ENCODE measurements at places on chromosomes 7 and 10.

GRCh38 chr10:51270936-51271530, 196.7 kb downstream of the PRKG1 start:
- DNase-seq: no peak

GRCh38 chr10:47435081-47435480, 48.8 kb downstream of the ANXA8 start:
- no peak for DNase-seq

DNA sequence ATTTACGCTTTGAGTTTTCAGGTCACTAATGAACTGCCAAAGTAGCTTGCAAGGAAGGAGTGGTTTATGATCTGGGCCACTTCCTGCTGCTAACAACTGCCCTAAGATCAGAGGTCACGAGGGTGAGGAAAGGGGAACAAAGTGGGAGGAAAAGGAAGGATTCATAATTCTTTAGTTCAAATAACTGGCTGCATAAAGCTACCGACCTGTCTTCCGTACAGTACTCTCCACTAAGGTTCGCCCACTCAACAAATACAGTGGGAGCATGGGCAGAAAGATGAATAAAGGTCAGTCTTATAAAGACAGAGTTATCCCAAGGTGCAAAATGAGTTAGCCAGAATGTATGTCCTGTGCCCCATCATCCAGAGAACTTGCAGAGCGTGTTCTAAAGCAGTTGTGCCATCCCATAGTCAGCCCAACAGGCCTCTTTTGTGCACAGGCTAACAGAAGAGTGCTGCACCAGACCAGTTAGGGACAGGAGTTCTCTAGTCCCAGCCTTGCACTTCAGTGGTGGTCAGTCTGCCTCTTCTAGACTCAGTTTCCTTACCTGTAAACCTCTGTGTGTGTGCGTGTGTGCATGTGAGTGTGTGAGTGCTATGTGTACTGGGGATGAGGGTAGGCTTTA, 65.9 kb downstream of the CREB3L2 start:
- DNase-seq: no peak

- no peak for DNase-seq
Measured at GRCh38 chr10:128957221-128957620, 509.8 kb upstream of the MGMT start.

DNA sequence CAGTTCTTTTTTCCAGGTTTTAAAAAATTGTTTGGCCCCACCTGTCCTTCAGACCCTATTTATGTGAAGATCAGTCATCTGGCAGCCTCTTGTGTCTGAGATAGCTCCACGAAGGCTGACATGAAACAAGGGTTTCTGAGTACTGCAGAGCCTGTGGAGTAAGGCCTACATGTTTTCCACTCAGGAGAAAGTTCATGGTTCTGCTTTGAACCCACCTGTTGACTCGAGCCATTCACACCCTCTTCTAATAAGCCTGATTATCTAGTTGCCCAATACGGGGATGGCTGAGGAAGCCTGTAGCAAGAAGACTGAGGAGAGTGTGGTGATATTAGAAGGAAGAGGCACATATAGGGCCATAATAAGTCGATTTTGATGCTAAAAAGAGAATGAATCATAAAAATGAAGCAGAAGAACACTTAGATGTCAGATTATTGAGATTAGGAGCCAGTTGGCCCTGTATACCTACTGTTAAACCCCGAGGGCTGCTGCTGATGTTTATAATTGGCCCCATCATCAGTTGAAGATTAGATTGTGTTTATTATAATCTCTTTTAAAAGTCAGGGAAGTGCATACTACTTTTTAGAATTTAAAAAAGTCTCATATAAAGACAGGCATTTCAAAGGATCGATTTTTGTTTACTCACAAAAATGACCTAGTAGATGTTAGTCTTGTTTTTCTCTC, 109.4 kb downstream of the CDK14 start:
- DNase-seq: no peak

DNA sequence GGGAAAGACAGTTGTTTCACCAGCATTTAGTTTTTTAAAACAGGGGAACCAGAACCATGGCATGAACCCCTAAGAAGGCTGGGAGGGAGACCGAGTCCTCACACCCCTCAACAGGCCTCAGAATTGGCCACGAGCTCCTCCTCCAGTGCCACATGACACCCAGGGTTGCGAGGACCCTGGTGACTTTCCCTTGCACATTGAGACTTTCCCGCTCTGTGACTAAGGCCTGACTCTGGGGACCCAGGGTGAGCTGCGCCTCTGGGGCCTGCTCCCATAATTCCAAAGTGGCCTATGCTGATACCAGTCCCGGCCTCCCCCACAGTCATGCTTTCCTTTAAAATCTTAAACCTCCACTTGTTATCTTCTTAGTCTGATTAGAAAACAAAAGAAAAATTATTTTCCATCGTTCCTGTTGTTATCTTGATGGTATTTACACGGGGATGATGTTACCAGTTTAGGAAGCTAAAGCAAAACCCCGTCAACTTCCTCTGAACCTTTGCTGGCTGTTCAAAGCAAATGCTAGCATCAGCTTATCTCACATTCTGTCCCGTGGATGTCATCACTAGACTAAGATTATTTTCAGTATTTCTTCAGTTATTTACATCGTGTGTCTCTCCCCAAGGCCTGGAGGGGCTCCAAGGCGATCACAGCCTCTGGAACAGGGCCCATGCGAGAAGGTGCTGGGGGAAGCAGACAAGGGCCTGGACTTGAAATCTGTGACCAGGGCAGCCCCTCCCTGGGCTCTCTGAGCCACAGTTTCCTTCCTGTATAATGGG, 42.1 kb downstream of the FAM53B start:
- DNase-seq: no peak

GRCh38 chr10:26781797-26782196, 79.0 kb downstream of the ABI1 start:
- DNase-seq: no peak

DNA sequence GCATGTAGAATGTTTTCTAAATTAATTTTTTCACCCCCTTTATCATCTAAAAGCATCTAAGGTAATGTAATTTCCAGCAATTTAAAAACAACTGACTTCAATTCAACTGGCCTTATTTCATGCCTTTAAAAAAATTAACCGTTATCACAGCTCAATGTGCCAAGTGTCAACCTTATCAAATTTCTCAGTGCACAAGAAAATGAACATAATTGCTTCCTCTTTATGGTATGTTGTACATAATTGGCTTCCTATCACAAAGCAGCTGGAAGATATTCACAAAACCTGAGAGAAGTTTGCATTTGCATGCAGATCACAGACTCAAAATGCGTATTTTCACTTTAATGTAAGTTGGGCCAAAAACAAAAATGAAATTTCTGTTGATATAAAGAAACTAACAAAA, 966.4 kb downstream of the GRM8 start:
- no peak for DNase-seq

GRCh38 chr10:85032981-85033380, 704.6 kb downstream of the CCSER2 start:
- no peak for DNase-seq

GRCh38 chr10:2463316-2463715, 604.0 kb upstream of the PFKP start:
- DNase-seq: no peak

DNA sequence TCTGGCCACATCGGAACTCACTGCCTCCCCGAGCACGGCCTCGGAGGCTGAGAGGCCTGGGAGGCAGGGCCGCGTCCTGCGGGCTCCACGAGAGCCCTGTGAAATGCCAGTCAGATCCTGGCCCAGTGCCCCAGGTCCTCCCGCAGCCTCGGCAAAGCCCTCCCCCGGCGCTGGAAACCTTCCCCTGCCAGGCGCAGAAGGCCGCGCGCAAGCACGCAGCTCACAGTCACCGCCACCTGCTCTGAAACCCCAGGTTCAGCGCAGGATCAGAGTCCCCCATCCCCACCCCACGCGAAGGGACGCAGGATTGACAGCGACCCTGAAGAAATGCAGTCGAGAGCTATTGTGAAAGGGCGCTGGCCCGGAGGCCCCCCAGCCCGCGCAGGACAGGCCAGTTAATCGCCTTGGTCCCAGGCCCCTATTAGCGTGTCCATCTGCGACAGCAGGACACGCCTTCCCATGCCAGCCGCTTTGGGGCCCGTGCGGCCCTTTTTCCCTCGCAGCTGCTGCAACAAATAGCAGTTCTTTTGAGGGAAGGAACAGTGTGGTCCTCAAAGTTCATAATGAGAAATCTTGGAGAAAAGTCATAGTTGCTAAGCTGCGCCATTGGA, 13.5 kb upstream of the EGFR start:
- DNase-seq: no peak

GRCh38 chr10:132542086-132542775, 4.6 kb downstream of the INPP5A start:
- no peak for DNase-seq

DNA sequence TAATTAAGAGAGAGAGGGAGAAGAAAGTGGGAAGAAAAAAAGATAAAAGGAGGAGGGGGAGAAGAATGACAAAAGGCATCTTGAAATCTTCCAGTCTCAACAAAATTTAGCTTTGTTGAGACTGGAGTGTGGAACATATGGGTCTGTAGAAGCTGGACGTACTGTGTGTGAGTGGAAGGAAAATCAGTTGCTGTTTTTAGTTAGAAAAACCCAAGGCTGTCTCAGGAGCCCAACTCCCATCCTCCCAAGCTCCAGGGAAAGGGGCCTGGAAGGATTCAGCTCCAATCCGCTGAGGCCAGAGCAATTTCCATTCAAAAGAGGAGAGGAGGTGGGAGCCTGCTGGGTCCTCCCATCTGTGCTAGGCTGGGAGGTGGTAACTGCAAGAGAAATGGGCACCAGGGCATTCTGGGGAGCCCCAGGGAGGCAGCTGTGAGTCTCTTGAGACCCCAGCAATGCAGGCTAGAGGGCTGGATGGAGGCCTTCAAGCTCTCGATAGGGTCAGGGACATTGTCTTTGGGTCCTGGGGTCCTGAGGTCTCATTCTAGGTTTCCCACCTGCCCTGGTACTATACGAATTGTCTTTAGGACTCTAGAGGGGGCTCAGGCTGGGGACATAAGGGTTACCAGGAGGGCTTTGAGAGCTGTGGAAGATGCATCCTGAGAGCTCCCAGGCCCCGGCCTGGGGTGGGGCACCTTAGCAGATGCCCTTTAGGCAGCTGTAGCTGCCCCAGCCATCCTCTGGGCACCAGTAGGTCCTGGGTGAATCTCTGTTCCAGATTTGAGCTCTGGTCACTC, 21.4 kb downstream of the ADCYAP1R1 start:
- DNase-seq: no peak

DNA sequence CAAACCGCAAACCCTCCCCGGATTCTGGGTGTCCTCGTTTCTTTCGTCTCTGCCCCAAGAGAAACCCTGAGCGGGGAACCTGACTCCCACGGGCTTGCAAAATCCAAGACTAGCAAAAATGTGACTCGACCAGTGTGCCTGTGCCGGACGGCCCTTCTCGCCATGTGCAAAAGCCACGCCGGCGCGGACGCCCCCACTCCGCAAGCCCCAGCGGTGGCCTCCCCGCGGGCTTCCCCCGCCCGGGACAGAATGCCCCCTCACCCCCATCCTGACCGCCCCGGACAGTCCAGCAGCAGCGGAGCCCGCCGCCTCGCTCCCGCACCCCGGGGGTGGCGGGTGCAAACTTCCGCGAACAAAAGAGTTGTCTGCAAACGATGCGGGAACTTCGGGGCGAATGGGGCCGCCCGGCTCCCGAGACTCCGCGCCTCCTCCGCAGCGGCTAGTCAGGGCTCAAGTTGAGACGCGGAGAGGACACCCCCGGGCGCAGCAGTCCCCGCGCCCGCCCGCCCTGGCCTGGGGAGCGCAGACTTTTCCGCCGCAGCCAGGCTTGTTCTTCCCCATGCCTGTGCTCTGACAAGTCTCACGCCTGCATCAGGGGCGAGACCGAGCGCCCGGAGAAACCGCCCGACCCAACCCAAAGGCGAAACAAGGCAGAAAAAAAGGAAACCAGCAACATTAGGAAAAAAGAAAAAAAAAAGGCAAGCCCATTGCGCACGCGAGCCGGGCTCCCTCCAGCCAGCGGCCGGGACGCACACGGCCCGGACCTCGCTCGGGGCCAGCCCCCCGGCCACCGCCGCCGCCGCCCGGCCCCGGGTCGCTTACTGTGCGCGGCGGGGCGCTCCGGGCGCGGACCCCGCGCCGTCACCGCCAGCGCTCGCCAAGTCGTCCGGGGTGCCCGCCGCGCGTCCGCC, 732 bp downstream of the FAM53B start:
- DNase-seq: no peak

- DNase-seq: no peak
Measured at GRCh38 chr10:124693396-124693795, 50.8 kb downstream of the FAM53B start.

GRCh38 chr7:43489257-43489656, 93.7 kb upstream of the STK17A start:
- DNase-seq: no peak

- DNase-seq: no peak
Measured at GRCh38 chr10:50592961-50593418, 30.8 kb downstream of the SGMS1 start.

DNA sequence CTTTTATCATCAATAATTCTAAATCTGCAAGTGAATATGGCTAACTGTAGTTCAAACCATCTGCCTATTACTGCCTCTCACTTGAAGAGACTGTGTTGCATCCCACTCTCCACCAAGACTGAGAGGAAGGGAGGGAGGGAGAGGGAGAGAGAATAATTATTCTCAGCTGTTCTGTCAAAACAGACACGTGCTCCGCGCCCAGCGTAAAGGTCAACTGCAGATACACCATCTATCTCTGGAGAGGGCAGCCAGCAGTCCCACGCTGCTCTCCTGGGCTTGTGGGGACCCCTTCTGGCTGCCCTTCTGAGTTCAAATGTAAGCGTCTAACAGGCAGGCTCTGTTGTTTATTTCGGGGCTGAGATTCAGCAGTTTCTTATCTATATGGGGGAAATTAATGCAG, 625.5 kb upstream of the GALNT17 start:
- DNase-seq: no peak

GRCh38 chr7:14073543-14073942, 84.1 kb upstream of the ETV1 start:
- no peak for DNase-seq

DNA sequence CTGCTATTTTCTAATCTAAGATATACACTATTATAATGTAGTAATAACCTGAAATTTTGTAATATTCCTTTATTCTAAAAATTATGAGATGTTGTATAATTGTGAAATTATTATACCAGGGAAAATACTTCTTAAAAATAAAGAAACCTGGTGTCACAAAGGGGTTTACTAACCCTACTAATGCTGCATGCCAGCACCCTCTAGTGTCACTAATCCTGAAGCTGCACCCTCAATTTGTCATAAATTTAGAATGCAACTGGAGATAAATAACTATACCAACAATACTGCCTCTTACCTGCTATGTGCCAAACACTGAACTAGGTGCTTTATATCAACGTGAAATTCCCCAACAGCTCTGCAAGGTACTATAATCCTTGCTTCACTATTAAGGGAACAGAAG, 30.8 kb downstream of the TM9SF3 start:
- DNase-seq: no peak

- DNase-seq: no peak
Measured at GRCh38 chr7:95723583-95724180, 48.7 kb upstream of the DYNC1I1 start.

All from stimulated activated CD8-positive, alpha-beta memory T cell treated with anti-CD3 and anti-CD28 coated beads, Interleukin-15, amount 100 ng/mL, for 24 hours (primary cell).